ENCODE measurements at places on chromosomes 2 and 18.

DNA sequence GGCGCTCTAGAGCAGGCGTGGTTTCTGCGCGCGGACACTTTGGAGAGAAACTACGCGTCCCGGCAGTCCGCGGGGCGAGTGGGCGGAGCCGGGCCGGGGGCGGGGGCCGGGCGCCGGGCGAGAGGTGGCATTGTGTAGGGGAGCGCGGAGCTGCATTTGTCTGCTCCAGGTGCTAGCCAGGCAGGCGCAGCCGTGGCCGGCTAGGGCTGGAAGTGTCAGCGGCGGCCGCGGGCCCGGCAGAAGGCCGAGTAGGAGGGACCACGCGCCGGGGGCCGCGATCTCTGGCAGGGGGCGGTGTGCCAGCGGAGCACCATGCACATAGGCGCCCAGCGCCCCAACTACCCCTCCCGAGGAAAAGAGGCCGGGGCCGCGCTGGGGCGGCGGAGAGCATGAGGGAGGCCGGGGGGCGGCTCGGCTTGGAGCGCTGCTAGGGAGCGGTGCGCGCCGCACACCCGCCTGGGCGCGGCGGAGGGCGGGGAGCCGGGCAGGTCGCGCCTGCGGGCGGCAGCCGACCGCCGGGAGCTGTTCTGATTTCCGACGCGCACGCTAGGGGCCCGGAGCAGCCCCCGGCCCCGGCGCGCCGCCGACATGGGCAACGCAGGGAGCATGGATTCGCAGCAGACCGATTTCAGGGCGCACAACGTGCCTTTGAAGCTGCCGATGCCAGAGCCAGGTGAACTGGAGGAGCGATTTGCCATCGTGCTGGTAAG lies at the start of gene FMNL2:
Gene FMNL2 (plus strand): TSS at position 159 of the 710 bp plus-strand sequence.
- peak; percentile 53 for DNase-seq

DNA sequence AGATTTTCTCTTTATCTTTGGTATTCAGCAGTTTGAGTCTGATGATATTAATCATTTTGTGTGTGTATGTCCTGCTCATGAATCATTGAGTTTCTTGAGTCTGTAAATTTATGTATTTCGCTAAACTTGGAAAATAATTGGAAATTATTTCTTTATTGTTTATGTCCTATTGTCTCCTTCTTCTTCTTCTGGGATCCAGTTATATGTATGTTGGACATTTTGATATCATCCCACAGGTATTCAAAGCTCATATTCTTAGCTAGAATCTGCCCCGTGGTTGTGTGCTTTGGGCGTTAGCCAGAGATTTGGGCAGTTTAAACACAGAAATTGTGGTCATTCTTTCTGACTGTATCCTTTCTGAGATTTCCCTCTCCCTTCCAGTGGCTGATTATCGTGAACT lies 243.0 kb upstream of the SPRED2 start:
- DNase-seq: no peak

DNA sequence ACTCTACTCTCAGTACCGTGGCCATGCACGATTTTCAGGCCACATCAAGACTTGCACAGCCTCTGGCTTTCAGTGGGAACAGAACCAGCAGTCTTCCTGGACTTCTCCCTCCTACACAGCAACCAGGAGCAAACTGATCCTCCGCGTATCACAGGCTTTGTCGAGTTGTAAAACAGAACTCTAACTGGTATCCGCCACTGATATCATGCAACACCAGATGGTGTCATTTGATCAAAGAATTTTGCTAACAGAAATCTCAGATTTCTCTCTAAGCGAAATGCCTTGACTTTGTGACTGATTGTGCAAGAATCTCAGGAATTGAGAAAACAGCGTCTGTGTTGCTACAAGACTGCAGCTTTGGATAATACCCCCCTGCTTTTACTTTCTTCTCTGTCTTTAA lies 85.7 kb downstream of the COPS8 start:
- DNase-seq: peak; percentile 23

- no peak for DNase-seq
Observed at GRCh38 chr2:118150294-118150693, 62.0 kb downstream of the INSIG2 start.

DNA sequence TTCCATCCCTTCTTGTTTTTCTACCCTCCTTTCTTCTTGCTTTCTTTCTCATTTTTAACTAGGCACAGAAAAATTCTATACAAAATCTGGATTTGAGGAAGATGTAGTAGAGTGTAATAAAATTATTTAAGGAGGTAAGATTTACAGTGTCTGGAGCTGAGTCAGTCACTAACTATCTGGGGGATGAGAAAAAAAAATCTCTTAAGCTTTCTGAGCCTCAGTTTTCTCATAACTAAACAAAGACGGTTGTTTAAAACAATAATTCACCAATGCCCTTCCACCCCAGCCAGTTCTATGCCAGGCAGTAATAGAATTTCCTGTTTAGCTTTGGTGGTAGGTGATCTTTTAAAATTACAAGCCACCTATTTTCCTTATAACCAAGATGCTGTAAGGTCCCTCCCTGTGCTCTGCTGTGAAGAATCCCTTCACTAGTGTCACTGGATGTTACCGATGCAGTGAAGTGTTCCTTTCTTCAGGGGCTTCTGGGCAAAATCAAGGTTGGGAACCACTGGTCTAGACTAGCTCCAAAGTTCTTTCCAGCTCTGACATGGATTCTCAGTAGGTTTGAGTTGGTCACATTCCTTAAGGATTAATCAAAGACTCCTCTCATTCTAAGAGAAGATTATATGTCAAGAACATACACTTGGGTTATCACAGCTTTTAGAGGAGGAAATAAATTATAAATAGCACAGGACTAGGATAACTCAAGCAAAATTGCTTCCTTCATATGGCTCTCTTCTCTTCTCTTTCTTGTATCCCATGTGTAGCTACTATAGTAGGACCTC lies 289.0 kb downstream of the CDH2 start:
- no peak for DNase-seq

DNA sequence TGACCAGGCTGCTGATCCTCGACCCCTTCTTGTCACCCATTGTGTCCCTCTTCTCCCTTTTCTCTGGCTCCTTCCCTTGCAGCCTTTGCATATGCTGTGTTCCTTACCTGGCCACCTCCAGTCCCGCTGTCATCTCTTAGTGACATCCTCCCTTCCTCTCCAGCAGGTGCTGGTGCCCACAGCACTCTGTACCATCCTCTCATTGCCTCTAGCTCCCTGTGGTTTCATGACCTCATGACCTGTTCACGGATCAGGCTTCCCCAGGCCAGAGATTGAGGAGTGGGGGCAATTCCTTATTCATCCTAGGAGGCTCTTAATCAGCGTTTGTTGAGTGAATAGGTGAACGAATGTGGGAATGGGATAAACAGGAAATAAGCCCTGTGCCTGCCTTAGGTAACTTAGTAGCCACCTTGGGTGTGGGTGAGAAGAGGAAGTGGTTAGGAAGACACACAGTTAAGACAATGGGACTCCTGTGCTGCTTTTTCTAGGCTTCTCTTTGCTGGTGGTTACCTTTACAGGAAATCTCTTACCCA lies 35.5 kb downstream of the ITGA6 start:
- no peak for DNase-seq

- DNase-seq: no peak
Observed at GRCh38 chr2:23609254-23609653, 224.3 kb downstream of the KLHL29 start.

GRCh38 chr2:180695586-180696401 lies 284.6 kb upstream of the UBE2E3 start:
- no peak for DNase-seq

DNA sequence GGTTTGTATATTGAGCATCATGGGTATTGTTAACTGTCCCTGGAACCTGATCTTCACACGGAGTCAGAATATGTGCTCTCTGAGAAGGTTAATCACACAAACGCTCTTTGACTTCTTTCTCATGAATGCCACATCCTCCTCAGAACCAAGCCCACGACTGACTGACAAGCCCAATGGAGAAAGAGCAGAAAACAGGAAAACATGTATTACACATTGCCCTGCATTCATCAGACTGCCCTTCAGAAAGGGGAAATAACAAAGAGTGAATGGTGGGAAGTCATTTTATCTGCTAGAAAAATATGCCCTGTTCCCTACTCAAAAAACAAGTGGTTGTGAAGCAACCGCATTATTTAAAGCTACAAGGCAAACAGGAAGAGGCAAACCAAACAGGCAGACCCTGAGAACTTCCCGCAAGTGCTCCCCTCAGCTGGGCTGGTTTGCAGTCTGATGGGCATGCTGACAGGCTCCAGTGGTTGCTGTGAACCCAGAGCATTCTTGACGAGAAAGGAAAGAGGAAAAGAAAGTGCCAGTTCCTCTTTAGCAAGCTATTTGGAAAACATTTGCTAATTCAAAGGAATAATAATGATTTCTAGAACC lies 172.9 kb upstream of the SETBP1 start:
- DNase-seq: peak; percentile 44

GRCh38 chr2:70873541-70873940 lies 37.9 kb upstream of the CD207 start:
- no peak for DNase-seq

- peak; percentile 77 for DNase-seq
Observed at GRCh38 chr2:152344579-152345195, 9.7 kb downstream of the FMNL2 start.

DNA sequence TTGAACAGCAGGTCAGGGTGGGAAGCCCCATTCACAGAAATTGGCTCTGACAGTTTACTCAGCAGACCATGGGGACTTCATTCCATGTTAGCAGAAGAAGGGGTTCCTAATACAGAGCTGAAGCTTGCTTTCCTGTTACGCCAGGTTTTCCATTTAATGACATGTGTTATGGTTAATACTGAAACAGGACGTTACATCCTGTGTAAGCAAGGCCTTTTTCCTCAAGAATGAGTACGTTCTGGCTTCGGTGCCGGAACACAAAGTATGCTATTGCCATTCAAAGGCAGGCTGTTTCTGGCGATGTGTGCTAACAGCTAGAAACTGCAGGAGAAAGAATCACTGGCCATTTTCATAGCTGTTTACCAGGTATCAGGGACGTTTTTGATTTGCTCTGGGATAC lies 190.4 kb downstream of the SNTG2 start:
- DNase-seq: no peak

- peak; percentile 58 for DNase-seq
Observed at GRCh38 chr2:144183727-144184126, 336.2 kb downstream of the ZEB2 start.

- no peak for DNase-seq
Observed at GRCh38 chr2:128734521-128735295, 416.0 kb upstream of the HS6ST1 start.

- DNase-seq: no peak
Observed at GRCh38 chr2:49621016-49621415, 466.7 kb upstream of the FSHR start.

- DNase-seq: no peak
Observed at GRCh38 chr18:3713166-3713565, 263.2 kb downstream of the TGIF1 start.

- peak; percentile 18 for DNase-seq
Observed at GRCh38 chr2:25894135-25894830, 16.0 kb upstream of the ASXL2 start.

DNA sequence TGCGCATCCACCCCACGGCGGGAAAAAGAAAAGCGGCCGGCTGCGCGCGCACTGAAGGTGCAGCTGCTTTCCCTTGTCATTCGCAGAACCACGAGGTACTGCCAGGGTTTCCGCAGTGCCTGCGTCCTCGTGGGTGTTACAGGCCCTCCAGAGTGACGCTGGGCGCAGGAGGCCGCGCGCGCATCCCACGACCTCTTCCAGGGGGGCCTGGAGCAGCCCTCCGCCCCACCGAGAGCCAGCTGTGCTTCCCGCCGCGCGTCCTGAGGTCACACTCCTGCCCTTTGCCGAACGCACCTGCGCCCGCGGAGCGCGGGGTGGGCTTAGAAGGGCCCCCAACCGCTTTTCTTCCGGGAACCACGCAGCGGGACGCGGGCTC lies 378 bp upstream of the IAH1 start:
- DNase-seq: no peak

- no peak for DNase-seq
Observed at GRCh38 chr2:157443090-157443489, 799 bp downstream of the CYTIP start.

GRCh38 chr2:240820607-240821428 lies 799 bp upstream of the KIF1A start:
- no peak for DNase-seq

DNA sequence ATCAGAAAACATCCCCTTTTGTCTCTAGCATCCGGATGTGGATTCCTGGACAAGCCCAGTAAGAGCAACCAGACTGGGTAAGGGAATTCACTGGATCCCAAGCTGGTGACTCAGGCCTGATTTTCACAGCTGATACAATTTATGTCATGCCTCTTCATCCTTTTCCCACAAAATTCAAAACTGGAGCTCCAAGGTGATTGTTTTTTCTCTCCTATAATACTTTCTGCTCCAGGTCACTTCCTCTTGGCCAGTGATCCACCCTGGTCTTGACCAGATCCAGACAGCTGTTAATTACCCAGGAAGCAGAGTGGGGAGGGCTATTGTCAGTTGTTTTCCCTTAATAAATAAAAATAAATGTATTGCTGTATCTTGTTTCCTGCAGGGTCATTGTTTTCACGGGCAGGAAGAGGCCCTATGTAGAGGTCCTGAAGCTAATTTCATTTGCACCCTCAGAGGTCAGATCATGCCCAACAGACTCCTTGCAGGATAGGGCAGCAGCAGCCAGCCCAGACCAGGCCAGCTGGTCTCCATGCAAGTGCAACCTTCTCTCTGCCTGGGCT lies 57.6 kb downstream of the EVA1A start:
- peak; percentile 56 for DNase-seq

GRCh38 chr18:44039826-44040225 lies 640.9 kb upstream of the SETBP1 start:
- no peak for DNase-seq

GRCh38 chr2:9334761-9335160 lies 88.6 kb downstream of the ITGB1BP1 start:
- DNase-seq: no peak

DNA sequence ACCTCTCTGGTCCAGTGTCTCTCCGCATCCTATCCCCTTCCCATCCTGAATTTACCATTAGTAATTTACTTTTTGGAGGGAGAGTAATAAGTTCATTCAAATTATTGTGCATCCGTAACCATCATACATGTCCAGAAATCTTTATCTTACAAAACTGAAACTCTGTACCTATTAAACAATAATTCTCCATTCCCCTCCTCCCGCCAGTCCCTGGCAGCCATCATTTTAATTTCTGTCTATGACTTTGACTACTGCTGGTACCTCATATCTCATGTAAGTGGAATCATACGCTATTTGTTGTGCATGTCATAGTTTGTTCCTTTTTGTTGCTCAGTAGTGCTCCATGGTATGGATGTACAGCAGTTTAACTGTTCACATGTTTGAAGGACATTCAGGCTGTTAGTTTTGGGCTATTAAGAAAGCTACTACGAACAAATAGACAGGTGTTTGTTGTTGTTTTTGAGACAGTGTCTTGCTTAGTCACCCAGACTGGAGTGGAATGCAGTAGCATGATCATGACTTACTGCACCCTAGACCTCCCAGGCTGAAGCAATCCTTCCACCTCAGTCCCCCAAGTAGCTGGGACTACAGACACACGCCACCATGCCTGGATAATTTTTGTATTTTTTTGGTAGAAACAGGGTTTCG lies 2.0 kb downstream of the LIMS1 start:
- no peak for DNase-seq

DNA sequence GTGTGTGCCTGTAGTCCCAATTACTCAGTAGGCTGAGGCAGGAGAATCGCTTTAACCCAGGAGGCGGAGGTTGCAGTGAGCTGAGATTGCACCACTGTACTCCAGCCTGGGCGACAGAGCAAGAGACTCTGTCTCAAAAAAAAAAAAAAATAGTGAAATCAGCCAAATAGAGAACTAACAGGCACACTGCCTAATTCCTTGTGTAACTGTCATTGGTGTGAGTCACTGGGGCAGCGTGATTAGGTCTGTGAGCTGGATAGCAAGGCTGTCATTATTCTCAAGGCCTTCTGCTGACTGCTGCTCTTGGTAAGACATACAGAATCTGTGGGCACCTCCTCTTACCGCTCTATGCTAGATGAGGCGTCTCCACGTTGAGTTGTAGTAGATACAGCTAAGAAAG lies 270.3 kb downstream of the NEDD4L start:
- peak; percentile 83 for DNase-seq

- DNase-seq: no peak
Observed at GRCh38 chr2:6017736-6018286, 325.6 kb downstream of the SOX11 start.
